C1 segment of cervical spinal cord (tissue), 14 donors: ENCODE measurements at places on chromosomes 2 and 18.

- no peak for DNase-seq
Observed at GRCh38 chr2:44120428-44120827, 48.2 kb upstream of the PPM1B start.

DNA sequence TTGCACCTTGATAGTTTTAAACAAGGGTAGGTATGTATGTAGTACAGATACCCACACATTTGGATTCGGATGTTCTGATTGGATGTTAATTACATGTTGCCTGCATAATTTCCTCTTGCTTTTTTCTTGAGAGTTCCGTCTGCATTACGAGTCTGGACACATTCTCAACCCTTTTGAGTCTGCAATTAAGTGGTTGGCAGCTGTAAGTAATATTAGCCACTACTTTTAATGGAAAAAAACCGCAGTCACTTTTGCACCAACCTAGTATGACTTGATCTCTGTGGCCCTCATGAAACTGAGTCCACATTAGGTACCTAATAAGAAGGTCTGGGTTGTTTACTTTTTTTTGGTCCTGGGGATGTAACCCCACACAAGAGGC, 217.3 kb downstream of the VAPA start:
- no peak for DNase-seq

DNA sequence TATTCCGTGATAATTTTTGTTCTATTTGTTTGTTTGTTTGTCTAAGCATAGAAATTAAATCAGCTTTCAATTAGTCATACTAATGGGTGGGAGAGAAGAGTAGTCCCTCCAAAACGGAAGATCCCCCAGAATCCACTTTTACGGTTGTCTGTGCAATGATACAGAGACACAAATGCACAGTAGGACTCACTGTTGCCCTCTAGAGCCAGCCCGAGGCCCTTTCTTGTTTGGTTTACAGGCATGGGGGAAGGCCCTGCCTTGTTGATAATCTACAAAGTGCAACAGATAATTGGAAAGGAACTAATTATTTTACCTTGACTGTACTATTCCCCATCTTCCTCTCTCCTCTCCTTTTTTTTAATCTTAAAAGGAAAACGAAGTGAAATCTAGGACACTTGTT, 121.1 kb downstream of the ACOXL start:
- peak; percentile 3 for DNase-seq

GRCh38 chr2:198767694-198768093, 690.0 kb downstream of the SATB2 start:
- DNase-seq, result no peak

GRCh38 chr18:32368170-32368569, 102.5 kb downstream of the GAREM1 start:
- DNase-seq, result no peak

DNA sequence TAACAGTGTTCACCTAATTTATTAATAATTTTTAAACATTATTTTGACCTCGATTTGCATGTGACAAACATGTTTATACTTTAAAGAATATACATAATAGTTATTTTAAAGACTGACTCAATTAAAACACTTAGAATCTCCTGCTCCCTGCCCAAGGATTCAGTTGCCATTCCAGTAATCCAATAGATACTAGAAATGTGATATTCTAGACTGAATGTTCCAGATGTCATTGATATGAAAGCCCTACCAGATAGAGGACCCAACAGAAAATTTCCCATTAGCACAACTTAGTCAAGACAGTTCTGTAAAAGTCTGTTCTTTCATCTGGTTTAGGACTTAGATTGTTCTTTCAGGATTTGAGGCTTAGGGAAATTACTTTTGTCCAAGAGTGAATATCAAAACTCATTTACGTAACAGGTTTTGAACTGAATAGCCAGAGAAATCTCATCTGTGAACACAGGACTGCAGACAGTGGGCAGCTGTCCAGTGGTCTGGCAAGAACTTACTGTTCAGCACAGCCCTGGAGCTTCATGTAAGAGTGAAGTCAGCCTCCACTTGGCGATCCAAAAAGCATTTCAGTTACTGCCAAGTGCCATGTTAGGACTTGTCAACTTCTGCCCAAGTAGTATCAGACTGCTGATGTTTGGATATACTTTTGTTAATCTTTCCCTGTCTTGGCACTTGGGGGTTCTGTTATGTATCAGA, 77.5 kb downstream of the OSBPL6 start:
- peak; percentile 8 for DNase-seq

- DNase-seq, result no peak
Observed at GRCh38 chr2:72915907-72916742, 1.2 kb upstream of the EMX1 start.

DNA sequence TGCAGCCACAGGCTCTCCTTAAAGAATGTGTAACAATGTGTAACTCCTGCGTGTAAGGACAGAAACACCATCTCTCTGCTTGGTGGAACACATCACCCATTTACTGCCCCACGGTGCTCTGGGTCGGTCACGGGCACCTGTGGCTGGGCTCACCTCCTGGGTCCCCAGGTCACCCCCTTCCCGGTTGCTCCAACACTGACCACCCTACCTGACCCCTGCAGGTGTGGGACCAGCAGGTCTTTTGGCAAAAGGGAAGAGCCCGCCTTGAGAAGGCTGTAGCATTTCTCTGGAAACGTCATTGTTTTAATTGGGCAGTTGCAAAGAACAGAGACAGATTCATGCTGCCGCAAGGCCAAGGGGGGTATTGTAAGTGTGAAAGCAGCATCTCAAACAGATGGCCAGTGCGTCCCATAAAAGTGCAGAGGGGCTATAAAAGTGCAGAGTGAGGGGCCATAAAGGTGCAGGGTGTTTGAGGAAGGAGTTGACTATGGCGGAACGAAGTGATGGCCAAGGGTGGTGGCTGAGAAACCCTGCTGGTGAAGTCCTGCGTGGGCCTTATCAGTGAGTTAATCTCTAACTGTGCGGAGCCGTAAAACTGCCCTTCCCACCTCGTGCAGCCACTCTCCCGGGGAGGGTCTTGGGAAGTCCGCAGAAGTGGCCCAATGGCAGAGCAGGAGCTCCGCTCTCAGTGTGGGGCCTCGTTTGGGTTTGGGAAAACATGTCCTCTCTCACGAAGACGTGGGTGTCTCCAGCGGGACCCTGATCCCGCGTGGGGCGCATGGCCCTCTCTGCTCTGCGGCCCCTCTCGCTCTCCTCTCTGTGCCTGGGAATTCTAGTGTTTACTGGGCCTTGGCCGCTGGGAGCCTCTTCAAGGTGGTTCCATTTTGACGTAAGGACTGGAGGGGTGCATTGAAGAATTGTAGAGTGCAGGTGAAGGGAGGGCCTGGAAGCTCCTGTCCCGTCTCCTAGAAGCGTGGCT, 13.7 kb upstream of the NEU4 start:
- no peak for DNase-seq

- DNase-seq, result no peak
Observed at GRCh38 chr2:236743039-236743920, 173.7 kb downstream of the ACKR3 start.

DNA sequence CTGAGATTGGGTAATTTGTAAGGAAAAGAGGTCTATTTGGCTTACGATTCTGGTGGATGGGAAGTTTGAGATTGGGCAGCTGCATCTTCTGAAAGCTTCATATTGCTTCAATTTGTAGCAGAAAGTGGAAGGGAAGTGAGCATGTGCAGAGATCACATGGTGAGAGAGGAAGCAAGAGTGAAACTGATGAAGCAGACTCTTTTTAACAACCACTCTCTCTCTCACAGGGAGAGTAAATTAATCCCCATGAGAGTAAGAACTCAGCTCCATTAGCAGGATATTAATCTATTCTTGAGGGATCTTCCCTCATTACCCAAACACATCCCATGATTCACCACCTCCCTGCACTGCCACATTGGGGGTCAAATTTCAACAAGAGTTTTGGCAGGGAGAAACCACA, 298.5 kb upstream of the CELF4 start:
- DNase-seq, result no peak

DNA sequence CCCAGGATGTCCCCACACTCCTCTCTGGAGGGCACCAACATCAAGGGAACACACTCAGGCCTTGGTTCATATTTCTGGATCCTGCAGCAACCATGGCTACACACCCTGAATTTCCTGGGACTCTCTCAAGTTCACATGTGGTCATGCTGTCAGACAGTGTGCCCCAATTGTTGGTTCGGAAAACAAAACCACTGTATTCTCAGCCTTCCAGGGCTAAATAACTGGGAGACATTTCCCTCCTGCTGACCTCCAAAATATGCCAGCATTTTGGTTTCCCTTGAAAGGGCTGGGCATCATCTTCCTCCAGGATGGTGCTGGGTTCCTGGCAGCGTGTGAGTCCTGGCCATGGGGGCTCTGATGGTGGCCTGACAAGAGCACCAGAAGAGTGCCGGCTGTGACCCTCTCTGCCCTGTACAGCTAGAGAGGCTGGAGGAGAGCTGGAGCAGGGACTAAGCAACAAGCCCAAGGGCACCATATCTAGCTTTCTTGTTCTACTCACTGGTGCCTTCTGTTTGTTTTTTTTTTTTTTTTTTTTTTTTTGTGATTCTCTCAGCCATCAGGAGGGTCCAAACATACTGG, 37.5 kb upstream of the WIPF1 start:
- DNase-seq, result no peak

DNA sequence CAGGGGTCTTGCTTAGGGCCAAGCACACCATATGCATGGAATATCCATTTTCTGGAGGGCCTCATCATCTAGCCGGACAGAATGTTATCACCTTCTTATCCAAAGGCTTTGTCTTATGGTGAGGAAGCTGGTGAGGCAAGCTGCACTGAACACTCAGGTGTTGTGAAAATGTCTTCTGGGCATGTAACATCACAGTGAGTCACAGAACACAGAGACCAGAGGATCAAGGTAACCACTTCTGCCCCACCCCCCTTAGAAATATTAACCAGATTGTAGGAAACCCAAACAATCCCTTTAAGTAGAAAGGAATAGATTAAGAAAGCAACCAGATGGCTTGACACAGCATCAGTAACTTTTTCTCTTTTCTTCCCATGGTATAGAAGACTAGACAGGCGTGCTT, 51.1 kb downstream of the MYO5B start:
- DNase-seq, result no peak

DNA sequence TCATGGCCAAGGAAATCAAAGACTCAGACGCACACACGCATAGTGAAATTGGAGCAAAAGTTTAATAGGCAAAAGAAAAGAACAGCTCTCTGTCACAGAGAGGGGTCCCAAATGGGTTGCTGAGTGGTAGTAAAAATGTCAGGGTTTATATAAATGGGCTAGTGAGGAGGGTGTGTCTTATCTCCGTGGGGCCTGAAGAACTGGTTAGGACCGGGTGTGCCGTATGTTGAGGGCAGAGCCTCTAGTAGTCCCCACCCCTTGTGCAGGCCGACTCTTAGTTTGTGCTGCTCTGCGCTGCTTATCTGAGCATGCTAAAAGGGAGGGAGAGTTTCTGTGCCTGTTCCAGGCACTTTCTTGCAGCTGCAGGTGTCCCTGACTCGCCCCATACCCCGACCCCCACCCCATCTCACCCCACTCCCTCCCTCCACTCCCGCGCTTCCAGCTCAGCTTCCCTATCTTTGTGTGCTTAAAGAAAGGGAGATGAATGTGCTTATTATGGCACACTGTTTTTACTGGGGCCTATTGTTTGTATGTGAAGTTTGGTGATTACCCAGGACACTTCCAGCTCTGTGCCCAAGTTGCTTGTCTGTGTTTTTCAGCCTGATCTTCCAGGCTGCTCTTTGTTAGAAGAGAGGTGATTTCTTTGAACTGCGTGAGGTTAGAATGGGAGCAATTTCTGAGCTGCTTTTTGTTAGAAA, 167.4 kb downstream of the SPAG16 start:
- no peak for DNase-seq

DNA sequence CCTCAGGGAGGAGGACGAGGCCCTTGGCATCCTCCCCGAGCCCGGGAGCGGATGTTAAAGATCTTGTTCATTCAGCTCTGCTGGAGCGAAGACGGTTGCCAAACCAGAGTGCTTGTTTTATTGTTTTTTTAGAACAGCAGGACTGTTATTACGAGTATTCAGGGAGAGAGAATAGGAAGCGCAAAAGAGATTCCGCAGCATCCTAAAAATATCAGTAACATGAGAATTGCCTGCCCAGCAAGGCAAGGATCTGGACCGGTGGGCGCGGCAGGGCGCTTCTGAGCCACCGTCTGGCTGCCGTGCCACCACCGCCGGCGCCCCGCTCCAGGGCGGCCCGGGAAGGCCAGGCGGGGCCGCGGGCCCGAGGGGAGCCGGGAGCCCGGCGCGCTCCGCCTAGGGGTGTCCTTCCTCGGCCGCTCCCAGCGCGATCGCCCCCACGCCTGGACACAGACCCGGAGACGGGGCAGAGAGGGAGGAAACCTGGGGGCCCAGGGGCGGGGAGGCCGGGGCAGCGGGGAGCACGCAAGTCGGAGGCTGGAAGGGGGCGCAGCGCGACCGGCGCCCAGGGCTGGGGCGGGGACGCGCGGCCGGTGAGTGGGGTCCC, 843 bp downstream of the CYS1 start:
- no peak for DNase-seq

- no peak for DNase-seq
Observed at GRCh38 chr18:62287781-62288664, 37.1 kb upstream of the TNFRSF11A start.

DNA sequence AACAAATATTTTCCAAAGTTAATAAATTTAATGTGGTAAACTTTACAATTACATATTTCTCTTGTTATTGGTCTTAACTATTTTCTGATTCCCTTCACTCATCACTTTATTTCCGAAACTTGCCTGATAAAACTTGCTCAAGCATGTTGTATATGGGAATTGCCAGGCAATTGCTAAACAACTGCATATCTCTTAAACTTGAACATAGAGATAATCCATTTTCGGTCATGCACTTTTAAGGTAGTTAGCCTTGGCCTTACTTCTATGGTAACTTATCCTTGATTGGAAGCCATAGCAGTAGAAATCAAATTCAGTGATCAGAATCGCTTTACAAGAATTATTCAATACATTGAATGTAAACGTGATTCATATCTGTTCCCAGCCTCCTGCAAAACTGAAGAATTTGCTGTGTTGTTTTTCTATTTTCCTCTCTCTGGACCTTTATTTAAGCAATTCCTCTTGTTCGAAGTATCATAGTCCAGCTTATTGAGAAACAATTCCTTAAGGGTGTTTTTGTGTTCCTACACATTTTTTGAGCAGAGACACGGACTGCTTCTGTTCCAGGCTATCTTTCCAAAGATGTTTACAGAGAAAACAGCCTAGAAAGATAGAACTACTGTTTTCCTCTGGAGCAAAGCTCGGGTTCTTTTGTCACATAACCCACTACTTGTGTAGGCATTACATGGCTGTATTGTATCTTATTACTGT, 674.3 kb downstream of the IRS1 start:
- no peak for DNase-seq

DNA sequence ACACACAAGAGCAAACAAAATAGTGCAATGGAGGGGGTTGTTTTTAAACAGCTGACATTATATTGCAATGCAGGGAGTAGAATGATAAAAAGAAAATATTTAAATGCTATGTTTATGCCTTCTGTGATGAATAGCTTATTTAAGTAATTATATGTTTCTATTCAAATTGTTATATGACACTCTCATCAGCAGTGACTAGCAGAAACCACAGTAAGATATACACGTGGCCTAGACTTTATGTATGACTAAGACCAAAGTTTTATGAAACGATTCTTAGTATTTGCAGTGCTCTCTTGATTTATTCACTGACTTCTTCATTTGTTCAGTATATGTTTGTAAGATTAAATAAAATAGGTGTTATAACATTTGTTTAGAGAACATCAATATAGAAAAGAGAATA, 26.1 kb upstream of the C1D start:
- no peak for DNase-seq

- no peak for DNase-seq
Observed at GRCh38 chr2:55804535-55804934, 110.9 kb upstream of the PNPT1 start.

GRCh38 chr2:186991766-186992417, 142.9 kb upstream of the ZSWIM2 start:
- no peak for DNase-seq

GRCh38 chr2:241321886-241322285, 6.2 kb downstream of the SEPTIN2 start:
- DNase-seq, result no peak
